Stimulated activated naive CD4-positive, alpha-beta T cell (primary cell): ENCODE measurements at places on chromosomes 7 and 10.
A peak's percentile ranks its signal among the peaks of the same experiment; 100 is the strongest.

- DNase-seq = no peak
Measured at GRCh38 chr7:74001150-74001494, 26.9 kb upstream of the ELN start.

DNA sequence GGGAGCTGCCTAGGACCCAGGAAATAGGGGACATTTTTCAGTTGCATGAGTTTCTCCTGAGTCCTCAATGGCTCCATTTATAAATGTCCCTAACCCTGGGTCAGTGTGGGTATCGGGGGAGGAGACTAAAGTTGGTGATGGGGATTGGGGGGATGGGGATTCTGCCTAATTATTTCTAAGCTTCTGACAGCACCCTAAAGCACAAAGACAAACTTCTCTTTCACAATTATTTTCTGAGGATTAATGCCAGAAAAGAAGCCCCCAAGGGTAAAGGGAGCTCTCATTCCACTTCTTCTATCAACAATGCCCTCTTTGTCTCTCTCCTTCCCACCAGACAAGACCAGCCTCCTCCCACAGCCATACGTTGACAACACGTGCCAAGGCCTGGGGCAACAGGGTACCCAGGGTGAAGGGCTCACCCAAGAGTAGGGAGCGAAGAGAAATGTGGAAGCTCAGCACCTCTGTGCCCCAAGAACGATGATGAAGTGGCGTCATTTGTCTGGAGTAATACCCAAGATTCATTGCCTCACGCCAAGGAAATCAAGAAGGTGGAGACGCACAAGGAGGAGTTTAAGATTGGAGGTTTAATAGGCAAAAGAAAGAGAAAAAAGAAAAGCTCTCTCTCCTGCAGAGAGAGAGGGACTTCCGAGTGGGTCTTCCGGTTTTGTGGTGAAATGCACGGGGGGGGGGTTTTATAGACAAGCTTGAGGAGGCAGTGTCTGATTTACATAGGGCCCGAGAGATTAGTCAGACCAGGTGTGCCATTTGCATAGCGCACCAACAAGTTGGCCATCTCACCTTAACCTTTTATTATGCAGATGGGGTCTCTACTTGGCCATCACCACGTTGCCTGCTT is 14.4 kb upstream of the GJC3 start:
- no peak for DNase-seq

- no peak for DNase-seq
Measured at GRCh38 chr10:26802527-26802926, 58.2 kb downstream of the ABI1 start.

DNA sequence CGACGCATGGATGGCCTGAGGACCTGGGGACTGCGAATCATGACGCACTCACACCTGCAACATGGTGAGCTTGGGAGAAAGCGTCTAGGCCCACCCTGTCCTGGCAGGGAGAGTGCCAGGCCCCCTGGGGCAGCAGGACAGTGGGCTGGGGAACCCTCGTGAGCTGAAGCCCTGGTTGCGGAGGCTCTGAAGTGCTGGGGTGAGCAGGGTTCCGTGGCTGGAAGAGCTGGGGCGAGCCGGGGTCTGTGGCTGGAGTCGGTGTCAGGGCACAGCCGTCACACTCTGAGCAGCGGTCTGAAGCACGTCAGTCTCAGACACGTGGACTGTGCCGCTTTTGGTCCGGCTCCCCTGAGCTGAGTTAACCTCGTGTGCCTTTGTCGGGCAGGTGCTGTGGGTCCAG is 4.7 kb downstream of the SUN1 start:
- no peak for DNase-seq

- DNase-seq = no peak
Measured at GRCh38 chr10:96591946-96592345, 5.1 kb upstream of the TM9SF3 start.

DNA sequence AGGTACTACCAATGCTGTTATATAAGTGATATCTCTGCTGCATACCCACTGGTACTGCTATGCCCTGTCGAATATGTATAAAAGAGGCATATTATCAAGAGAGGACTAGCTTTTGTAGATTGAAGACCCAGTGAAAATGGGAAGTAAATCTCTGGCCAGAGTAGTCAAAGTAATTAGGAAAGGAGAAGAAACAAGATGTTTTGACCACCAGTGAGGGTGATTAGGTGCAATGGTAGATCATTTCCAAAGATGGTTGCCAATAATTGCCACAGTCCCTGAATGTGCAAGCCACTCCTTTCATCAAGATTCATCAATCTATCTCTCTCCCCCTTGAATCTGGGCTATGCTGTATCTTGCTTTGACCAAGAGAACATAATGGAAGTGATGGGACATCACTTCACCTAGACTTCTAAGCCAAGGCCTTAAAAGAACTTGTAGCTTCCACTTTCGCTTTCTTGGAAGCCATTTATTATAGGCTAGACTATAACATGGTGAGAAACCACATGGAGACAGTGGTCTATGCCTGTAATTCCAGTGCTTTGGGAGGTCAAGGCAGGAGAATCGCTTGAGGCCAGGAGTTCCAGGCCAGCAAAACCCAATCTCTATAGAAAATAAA is 52.6 kb upstream of the ST8SIA6 start:
- peak; percentile 11 for DNase-seq

DNA sequence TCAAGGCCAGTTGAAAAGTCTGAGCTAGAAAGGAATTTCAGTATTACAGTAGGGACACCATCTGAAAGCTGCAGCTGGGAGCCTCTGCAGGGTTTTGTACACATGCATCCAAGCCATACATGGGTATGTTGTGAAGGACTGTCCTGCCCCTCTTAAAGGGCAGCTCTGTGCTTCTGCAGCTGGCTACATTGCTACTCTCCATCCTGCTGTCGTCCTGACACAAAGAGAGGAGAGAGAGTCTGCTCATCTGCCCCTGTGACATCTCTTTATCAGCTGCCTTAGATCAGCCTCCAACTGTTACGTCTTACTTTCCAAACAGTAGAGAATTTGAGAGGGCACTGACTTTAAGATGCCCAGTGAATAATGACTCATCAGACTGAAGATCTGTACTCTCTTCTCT is 602.7 kb downstream of the SORCS3 start:
- no peak for DNase-seq

DNA sequence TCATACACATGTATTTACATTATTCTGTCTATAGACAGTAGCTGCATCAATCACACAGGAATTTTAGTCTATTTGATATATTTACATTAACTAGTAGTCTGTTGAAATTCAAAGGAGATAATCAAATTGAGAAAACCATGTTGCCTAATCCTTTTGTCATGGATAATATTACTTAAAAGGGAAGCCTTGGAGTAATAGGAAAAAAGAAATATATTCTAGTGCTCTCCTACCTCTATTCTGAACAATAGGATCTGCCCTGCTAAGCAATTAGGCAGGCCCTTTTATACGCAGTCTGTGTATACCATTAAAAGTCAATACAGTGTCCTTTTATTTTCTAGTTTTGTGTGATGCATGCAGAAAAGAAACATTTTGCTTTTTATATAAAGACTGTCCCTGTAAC is 24.5 kb downstream of the UMAD1 start:
- DNase-seq = no peak

DNA sequence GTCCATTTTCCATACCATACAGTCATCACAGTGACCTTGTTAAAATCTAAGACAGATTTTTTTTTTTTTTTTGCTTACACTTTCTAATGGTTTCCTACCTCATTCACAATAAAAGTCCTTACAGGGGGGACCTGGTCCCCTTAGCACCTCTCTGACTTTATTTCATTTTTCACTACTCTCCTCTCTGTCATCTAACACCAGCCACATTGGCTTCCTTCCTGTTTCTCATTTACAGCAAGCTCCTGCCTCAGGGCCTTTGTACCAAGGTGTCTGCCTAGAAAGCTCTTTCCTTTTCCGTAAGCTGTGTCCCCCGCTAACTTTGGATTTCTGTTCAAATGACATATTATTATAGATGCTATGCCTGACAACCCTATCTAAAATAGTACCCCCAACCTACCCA is 27.7 kb downstream of the CC2D2B start:
- DNase-seq = no peak

GRCh38 chr10:88759366-88760101 is at the start of gene LIPN:
TSS of gene LIPN (plus strand) at chr10:88760020. CDS start at chr10:88761406, 1,386 bp downstream.
- no peak for DNase-seq

- no peak for DNase-seq
Measured at GRCh38 chr10:4332764-4333458, 493.1 kb upstream of the AKR1E2 start.

- DNase-seq = no peak
Measured at GRCh38 chr7:93728292-93728691, 153.8 kb upstream of the CALCR start.

DNA sequence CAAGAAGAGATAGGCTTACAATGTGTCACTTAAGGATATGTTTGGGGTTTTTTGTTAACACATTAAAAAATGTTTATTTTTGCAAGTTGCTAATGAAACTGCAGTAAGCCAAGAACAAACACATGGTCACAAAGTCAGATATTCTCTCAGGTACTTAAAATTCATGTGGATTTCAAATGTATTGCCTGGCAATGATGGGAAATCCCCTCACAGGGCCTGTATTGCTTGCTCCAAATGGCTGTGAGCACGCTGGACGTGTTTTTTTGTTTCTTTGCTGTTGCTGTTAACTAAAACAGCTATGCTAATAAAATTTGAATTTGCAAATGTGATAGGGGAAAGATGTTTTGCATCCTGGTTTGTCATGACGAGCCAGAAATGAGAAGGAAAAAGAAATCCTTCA is 3.8 kb upstream of the CELF2 start:
- DNase-seq = no peak

- no peak for DNase-seq
Measured at GRCh38 chr10:48324580-48324979, 18.1 kb downstream of the MAPK8 start.
